ENCODE measurements at places on chromosomes 16 and 17.

DNA sequence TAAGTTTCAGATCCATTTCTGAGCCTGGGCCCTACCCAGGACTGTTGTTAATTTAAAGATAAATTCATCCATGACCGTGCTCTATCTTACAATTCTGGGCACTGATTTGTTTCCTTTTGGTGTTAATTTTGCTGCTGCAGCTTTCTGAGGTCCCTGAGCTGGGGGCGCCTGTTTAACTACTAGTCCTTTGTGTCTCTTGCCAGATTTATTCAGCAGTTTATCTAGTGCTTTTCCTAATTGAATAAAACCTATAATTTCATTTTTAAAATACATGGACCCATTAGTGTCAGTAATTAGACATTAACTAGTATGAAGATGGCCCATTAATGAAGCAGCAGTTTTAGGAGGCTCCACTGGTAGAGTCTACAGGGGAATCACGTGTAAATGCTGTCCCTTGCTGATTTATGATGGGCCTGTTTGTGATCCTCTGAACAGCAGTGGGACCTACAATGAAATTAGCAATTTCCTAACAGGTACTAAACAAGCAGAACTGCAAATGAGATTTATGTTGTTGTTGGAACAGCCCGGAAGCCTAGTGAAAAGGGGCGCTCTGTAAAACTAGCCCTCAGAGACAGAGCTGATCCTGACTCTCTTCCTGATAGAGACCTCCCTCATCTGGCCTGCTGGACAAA lies 54.7 kb downstream of the HS3ST2 start:
- DNase-seq, result no peak

GRCh38 chr17:44318077-44318892 lies 6.3 kb downstream of the SLC25A39 start:
- no peak for DNase-seq

DNA sequence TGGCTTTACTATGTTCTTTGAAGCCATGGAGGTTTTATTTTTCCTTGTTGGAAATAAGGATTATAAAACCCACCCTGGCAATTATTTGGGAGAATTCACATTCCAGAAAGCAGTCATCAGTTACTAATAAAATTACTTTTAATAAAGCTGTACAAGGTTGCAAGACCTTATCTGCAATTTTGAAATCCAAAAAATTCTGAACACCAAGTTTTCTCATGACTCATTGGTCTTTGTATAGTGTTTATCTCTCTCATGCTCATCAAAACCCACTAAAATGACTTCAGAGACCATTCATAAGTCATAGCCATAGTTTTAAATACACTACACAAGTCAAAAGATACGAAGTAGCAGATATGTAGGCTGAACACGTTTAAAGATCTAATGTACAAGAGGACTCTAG lies 6.0 kb upstream of the KRT38 start:
- no peak for DNase-seq

GRCh38 chr17:74758848-74759168 lies 10.4 kb downstream of the NHERF1 start:
- no peak for DNase-seq

GRCh38 chr17:82412535-82413520 lies 5.3 kb upstream of the HEXD start:
- no peak for DNase-seq

- no peak for DNase-seq
Measured at GRCh38 chr16:12467418-12468210, 336.1 kb downstream of the CPPED1 start.

- no peak for DNase-seq
Measured at GRCh38 chr16:72474501-72475123, 302.7 kb upstream of the PMFBP1 start.

- DNase-seq, result no peak
Measured at GRCh38 chr17:56011406-56012131, 141.7 kb upstream of the ANKFN1 start.

- DNase-seq, result no peak
Measured at GRCh38 chr16:27398894-27399853, 2.8 kb upstream of the IL21R start.

GRCh38 chr17:72578817-72579470 lies 458.1 kb downstream of the SOX9 start:
- no peak for DNase-seq

- no peak for DNase-seq
Measured at GRCh38 chr17:15907290-15907689, 37.6 kb upstream of the ADORA2B start.

GRCh38 chr16:83769397-83770008 lies 38.3 kb upstream of the HSBP1 start:
- DNase-seq, result no peak

GRCh38 chr16:28317040-28317880 lies 24.9 kb downstream of the SBK1 start:
- DNase-seq, result peak; percentile 66
